T-helper 22 cell (primary cell): ENCODE measurements at places on chromosomes 2 and 18.

GRCh38 chr2:46327627-46328026, 30.4 kb downstream of the EPAS1 start:
- no peak for DNase-seq

- DNase-seq = peak; percentile 16
Measured at GRCh38 chr2:12718015-12718671, 1.4 kb downstream of the TRIB2 start.

- DNase-seq = no peak
Measured at GRCh38 chr2:52145005-52145404, 1113.1 kb upstream of the NRXN1 start.

- no peak for DNase-seq
Measured at GRCh38 chr18:55252053-55252675, 292.9 kb upstream of the CCDC68 start.

GRCh38 chr18:26262156-26262555, 35.9 kb downstream of the TAF4B start:
- DNase-seq = no peak
